Hepatocyte (in vitro differentiated cells): ENCODE measurements at places on chromosomes 4 and X. TPM values are rescaled to one million over a fixed set of nuclear protein-coding genes. Genes with fewer than 3 reads are reported as not detected.

DNA sequence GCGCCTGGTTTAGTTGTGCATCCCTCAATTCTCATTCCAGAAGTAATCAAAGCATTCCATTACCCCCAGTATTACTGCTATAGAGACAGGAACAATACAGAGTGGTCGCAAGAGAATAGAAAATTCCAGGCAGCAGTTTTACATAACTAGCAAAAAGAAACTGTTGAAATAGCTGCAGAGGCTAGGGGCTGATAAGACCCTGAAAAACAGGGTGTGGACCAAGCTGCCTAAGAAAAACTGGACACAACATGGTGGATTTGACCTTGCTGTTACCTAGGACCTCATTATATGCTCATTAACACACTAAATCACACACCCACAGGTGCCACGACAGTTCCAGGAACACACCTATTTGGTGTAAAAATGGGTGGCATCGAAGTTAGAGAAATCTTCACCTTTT lies 15.4 kb downstream of the EPGN start:
- DNase-seq, result no peak

The SMARCA1 gene
- total RNA-seq, result 118 and 119 TPM in 2 replicates

DNA sequence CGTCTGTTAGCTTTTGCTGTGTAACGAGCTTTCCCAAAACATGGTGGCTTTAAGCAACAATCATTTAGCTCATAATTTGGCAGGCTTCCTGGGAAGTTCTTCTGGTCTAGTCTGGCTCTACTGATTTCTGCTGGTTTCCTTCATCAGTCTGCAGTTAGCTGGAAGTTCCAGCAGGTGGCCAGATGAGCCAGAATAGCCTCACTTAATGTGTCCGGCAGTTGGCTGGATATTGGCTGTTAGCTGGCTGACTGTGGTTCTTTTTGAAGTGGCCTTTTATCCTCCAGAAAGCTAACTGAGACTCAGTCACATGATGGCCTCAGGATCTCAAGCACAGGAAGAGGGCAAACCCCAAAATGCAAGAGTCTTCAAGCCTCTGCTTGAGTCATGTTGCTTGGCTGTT lies 34.9 kb downstream of the FTHL17 start:
- DNase-seq, result peak; percentile 55

DNA sequence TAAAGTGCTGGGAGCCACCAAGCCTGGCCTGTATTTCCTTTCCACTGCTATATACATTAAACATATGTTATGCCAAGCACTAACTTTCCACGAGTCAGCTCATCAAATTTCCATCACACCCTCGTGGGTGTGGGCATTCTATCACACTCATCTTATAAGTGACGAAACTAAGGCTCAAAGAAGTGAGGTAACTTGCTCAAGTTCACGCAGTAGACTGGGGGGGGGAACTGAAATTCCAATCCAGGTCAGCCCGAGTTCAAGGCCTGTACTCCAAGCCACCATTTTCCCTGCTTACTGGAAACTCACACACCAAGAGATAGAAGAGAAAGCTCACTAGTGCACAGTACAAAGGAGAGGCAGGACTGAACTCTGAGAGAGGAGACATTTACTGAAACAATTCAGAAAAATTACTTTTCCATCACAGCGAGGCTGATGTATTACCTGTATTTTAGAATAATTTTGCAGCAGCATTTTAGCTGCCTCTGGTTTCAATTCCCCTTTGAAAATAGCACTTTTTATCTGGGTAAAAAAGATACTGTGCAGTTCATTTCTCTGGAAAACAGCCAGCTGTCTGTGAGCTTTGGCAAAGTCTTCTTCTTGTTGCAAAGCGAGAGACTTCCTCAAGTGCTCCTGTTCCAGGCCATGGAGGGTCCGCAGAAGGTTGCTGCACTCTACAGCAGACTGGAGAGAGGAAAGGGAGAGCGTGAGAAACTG lies 76.8 kb downstream of the EVC2 start:
- no peak for DNase-seq

GRCh38 chr4:180203349-180203748 lies 2039.9 kb upstream of the TENM3 start:
- no peak for DNase-seq
